LoVo (cell line): ENCODE measurements at places on chromosomes 11 and 22.
A peak's percentile ranks its signal among the peaks of the same experiment; 100 is the strongest.

DNA sequence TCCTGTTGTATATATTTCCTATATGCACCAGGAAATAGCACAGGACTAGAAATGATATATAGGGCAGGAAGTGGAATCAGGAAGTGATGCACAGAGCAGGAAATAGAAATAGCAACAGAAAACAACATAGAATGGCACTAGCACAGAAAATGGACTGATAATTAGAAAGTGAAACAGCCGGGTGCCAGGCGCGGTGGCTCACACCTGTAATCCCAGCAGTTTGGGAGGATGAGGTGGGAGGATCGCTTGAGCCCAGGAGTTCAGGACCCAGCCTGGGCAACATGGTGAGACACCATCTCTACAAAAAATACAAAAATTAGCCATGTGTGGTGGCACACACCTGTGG is 10.0 kb upstream of the RELT start:
- no peak for DNase-seq

- no peak for DNase-seq
These were observed 4.0 kb upstream of the NRXN2 start for GRCh38 chr11:64726867-64727530.

GRCh38 chr11:117910525-117910924 is 18.7 kb downstream of the TMPRSS13 start:
- DNase-seq: no peak

DNA sequence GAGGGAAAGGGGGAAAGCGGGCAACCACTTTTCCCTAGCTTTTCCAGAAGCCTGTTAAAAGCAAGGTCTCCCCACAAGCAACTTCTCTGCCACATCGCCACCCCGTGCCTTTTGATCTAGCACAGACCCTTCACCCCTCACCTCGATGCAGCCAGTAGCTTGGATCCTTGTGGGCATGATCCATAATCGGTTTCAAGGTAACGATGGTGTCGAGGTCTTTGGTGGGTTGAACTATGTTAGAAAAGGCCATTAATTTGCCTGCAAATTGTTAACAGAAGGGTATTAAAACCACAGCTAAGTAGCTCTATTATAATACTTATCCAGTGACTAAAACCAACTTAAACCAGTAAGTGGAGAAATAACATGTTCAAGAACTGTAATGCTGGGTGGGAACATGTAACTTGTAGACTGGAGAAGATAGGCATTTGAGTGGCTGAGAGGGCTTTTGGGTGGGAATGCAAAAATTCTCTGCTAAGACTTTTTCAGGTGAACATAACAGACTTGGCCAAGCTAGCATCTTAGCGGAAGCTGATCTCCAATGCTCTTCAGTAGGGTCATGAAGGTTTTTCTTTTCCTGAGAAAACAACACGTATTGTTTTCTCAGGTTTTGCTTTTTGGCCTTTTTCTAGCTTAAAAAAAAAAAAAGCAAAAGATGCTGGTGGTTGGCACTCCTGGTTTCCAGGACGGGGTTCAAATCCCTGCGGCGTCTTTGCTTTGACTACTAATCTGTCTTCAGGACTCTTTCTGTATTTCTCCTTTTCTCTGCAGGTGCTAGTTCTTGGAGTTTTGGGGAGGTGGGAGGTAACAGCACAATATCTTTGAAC is 6.8 kb downstream of the MALAT1 start:
- no peak for DNase-seq

DNA sequence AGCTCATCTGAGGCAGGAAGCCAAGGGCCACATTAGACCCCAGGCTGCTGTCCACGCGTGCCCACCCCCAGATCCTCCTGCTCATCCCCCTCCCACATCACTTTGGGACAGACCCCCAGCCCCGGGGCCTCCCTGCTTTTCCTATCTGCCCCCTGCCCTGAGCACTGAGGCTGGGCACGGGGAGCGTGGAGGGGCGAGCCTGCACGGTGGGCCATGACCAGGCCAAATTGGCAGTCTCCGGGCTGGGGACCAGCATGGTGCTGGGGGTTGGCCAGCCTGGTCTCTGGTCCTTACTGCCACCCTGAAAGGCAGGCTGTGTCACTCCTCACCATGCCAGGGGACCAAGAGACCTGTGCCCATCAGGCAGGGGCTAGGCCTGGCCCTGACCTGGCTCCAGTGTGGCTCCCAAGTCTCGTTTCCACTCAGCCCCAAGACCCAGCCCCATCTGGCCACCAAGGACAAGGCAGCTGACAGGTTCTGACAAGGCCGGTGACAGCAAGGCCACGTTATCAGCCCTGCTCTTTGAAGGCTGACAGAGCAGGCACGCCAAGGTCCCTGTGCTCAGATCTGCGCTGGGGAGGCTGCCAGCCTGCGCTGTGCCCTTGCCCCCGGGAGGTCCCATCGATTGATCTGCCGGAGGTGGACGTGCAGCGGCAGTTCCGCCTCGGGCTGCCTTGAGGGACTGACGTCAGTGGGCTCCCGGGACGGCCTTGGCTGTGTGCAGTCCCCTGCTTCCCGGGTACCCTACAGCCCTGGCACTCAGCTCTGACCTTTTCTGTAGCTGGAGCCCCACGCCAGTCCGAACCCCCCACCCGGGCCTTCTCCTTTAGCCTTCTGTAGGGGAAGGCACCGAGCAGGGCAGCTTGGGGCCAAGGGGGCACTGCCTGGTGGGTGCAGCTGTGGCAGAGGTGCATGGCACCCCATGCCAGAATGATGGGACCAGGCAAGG is 3.6 kb downstream of the TNNI2 start:
- DNase-seq: no peak

DNA sequence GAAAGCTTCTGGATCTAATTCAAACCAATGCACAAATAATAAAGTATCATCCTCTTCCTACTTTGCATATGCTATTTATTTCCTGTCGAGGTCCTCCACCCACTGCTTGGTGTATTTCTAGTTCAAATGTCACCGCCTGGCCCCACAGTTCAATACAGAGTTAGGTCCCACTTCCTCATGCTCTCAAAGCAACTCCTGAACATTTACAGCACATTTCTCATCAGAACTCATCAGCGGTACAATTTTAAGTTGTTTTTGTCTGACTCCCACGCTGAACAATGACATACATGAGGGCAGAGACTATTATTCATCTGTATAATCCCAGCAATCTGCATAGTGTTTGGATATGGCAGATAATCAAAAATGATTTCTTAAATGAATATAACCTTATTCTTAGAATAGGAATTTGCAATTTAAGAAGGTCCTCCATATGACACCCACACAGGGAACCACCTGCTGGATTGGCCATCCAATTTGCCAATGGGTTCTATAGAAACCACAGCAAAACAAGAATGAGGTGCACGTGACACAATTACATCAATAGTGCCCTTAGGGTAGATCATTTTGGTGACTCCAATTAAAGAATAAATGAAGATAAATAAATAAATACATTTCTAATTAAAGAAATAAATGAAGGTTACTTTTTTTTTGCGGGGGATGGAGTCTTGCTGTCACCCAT is 54.2 kb downstream of the SLC25A17 start:
- DNase-seq: no peak

DNA sequence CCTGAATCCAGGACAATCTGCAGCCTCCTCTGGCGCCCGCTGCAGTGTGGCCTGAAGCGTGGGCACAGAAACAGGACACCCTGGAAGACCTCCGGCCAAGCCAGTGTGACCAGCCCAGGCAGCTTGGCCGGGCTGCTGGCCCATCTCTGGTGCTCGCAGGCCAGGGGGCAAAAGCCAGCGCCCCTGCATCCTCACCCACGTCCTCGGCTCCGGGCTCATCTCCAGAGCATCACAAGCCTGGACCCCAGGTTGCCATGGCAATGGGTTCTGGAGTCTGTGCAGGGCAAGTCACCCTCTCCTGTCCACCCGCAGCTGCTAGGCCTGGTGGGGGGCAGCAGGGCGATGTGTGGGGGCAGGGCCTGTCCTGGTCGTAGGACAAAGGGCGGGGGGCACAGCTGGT is 9.3 kb upstream of the PDGFB start:
- DNase-seq: no peak

DNA sequence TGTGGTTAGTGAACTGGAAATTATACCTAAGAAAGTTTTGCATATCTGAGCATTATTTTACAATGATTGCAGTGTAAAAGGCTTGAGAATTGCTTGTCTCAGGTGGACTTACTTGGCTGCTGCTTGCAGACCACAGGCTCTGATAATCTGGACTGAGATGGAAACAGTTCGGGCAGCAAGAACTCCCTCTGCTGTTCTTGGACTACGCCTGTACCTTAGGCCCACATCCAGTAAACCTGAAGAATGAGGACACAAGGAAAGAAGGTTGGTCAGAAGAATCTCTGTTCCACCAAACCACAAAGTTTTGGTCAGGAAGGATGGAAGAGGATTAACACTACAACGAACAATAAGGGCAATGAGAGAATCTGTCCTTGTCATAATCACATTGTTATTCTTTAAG is 80.1 kb downstream of the C2CD3 start:
- DNase-seq: no peak

- no peak for DNase-seq
These were observed 900.3 kb downstream of the METTL15 start for GRCh38 chr11:29008481-29008880.

GRCh38 chr11:91926965-91927364 is 297.7 kb upstream of the FAT3 start:
- DNase-seq: no peak

DNA sequence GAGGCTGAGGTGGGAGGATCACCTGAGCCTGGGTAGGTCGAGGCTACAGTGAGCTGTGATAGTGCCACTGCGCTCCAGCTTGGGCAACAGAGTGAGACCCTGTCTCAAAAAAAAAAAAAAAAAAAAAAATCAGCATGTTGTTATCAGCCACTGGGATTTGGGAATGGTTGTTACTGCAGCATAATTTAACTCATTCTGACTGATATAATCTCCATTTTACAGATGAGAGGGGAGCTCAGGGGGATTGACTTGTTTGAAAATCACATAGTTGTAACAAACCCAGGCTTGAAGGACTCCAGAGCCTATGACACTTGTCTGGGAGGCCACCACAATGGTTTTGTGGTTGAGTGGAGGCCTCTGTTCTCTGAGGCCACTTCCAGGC is 3.0 kb upstream of the SEPTIN3 start:
- DNase-seq: no peak

DNA sequence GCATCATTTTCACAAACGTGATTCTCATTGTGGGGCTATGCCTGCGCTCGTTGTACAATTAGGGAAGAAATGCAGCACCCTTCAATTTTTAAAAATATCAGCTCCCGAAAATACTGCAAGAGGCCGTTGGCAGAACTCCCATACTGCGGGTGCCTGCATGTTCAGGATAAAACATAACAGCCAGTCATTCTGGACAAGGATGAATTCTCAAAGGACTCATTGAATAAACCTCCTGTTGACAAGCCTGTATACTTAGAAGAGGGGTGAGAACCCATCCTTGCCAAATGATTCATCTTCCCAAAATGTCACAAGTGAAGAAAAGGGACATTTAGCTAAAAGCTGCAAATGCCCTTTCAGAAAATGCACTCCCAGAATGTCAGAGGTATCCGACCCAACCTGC is 141.9 kb downstream of the CSNK2A3 start:
- DNase-seq: no peak

DNA sequence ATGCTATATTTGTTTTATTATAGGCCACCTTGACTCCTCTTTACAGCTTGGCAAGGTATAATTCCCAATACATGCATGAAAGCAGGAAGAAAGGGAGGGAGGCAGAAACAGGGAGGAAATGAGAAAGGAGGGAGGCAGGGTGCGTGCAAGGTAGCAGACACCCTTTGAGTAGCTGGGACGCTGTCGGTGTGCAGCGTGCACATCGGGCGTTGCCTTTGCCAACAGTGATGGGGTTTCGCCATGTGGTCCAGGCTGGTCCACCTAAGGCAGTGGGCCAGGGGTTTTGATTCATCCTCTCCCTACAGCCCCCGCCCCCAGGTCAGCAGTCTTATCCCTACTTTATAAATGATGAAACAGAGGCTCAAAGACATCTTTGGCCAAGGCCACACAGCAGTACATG is 25.0 kb upstream of the PHF21B start:
- no peak for DNase-seq

- no peak for DNase-seq
These were observed 27.8 kb upstream of the CARS1 start for GRCh38 chr11:3085052-3085451.

DNA sequence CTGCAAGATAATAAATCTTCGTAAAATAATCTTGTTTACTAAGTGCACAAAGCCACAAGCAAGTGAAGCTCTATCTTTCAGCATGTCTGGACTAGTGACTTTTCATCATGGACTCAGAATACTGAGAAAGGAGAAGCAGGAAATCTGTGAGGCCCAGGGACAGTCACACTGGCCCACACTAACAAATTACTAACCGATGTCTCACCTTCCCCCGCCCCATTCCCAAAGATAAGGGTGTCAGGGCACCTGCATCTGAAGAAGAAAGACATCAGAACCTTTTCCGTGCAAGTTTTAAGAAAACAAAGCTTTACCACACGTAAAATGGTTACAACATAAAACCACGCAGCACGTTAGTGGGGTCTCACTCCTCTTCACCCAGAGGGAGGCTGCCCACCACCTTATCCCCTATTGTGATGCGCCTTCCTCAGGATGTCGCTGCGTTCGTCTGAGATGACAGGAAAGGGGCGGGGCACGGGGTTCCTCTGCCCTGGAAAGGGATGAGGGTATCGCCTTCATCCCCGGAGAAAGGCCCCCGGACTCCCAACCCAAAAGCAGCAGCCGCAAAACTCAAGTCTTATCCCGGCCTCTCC is 616 bp downstream of the BTBD10 start:
- DNase-seq: peak; percentile 81

GRCh38 chr11:12274558-12275197 is 102.7 kb upstream of the PARVA start:
- DNase-seq: no peak

DNA sequence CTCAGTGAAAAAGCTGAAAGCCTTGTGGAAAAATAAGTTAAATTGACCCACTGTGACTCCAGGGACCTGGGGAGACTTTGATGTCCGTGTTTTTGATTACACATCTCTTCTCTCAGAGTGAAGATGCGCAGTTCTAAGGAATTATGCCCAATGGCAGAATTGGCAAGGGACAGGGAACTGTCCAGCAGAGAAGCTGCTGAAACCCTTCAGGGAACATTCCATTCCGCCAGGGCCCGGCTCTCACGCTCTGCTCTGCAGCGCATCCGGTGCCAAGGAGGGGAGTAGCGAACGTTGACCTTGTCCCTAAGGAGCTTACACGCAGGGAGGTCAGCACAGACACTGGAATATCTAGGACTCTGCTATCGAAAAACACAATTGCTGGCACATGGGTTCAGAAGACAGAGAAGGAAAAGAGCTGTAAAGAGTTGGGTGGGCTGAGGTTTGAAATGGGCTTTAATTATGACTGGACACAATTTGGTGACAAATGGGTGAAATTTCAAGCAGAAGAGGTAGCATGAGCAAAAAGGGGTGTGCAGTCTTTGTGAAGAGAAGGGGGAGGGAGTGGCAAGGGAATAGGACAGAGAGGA is 64.5 kb upstream of the B3GAT1 start:
- no peak for DNase-seq

GRCh38 chr11:34653851-34654482 is 33.1 kb downstream of the EHF start:
- DNase-seq: peak; percentile 90

DNA sequence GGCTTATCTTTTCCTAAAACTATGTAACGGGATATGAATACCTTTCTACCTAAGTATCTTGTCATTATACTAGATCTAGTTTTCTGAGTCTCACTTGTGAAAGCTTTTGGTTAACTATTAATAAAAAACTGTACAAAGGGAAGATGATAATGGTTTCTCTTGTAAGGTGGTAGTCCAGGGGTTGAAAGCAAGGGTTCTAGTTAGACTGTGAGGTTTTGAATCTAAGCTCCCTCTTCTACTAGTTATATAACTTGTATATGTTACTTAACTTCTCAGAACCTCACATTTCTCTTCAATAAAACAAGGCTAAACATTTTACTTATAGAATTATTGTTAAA is 54.3 kb downstream of the ARHGEF12 start:
- peak; percentile 9 for DNase-seq

- no peak for DNase-seq
These were observed 31.8 kb downstream of the ANO1 start for GRCh38 chr11:70109903-70110302.
